Aorta (tissue), 5 donors: ENCODE measurements at places on chromosomes 2 and 18.

DNA sequence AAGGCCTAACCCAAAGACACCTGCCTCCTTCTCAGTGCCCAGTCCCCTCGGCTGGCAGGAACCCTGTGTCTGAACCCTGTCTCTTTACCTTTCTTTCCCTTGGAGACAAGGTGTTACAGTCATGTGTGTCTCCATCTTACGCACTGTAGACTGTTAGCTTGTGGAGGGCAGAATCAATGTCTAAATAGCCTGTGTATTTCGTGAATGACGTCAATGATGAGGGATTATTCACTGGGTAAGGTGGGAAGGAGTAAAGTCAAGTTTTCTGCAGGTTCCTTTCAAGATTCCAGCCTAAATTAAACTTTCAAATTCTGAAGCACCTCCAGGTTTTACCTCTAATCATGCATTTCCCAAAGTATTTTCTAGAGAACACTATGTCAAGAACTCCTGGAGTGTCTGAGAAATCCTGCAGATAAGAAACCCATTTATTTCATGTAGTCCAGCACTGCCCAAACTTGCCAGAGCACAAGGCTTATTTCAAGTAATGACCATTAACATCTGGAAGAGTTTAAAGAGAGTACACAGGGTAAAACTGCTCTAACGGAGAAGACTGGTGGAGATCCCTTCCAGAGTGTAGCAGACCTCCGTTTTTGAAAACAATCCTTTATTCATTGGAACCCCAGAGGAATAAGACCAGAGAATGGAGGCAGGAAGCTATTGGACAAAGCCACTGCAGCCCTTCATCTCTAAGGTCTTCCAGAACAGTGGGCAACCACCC is 72.8 kb downstream of the KCNF1 start:
- DNase-seq = no peak

DNA sequence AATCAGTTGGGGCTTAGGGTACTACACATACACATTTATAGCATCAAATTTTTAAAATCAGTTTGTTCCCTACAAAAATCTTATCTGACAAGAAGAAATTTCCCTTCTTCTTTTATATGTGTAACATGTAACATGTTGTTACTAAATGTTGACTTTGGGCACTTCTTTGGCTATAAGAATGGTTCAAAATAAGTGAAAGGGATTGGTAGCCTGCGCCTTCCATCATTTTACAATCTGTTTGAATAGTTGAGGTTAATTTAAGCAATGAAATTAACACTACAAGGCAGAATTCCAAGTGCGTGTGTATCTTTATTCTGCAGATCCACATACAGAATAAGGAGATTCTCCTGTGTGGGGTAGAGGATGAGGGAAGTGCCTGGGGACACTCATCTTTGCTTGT is 30.2 kb upstream of the SPP2 start:
- no peak for DNase-seq

DNA sequence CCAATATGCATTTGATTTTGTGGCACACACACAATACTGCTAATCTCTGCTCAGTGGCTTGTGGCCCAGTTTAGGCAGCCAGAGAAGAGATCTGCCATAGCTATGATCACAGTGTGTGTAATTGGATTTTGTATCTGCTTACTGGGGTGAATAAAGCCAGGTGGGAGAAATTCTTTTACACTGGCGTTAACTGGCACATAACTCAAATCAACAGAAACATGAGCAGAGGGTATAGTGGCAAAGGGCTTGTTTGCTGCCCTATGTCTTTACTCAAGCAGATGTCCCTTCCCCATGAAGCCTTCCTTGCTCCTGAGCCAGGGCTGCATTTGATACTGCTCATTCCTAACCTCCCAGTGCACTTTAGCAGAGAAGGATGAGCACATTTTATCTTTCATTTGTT is 28.5 kb downstream of the STON1 start:
- DNase-seq = no peak

- DNase-seq = no peak
Observed at GRCh38 chr2:74927621-74928020, 30.8 kb upstream of the POLE4 start.

DNA sequence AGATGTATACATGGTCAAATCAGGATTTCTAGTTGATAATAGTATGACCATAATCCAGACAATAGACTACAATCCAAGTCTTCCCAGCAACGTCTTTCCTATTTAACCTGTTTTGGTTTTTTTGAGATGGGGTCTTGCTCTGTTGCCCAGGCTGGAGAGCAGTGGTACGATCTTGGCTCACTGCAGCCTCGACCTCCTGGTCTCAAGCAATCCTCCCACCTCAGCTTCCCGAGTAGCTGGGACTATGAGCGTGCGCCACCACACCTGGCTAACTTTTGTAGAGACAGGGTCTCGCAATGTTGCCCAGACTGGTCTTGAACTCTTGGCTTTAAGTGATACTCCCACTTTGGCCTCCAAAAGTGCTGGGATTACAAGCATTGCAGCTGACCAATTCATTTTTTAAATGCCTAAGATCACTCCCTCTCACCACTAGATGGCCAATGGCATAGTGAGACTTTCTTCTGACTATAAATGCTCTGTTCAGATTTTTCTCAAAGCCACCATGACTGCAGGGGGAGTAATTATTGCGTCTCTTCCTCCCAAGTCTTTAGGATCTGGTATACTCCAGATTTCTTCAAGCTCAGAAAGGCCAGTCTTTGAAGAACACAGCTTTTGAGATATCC is 47.6 kb downstream of the HNRNPLL start:
- no peak for DNase-seq

DNA sequence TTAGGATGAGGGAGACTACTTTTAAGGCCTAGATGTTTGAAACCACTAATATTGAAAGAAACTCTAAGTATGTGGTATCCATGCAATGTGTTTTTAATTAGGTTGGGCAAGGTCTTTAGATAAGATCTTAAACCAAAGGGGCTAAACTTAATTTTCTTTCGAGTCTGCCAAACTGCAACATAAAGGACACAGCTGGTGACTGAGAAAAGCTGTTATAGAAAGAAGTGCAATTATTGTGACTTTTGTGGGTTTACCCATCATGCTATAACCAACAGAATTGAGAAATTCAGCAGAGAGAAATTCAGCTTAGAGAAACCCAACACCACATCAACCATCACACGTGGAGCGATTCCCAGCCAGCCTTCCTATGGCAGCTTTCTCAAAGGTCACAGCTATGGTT is 119.5 kb upstream of the LMAN1 start:
- no peak for DNase-seq

GRCh38 chr2:227308784-227309183 is 16.3 kb upstream of the MFF start:
- no peak for DNase-seq

DNA sequence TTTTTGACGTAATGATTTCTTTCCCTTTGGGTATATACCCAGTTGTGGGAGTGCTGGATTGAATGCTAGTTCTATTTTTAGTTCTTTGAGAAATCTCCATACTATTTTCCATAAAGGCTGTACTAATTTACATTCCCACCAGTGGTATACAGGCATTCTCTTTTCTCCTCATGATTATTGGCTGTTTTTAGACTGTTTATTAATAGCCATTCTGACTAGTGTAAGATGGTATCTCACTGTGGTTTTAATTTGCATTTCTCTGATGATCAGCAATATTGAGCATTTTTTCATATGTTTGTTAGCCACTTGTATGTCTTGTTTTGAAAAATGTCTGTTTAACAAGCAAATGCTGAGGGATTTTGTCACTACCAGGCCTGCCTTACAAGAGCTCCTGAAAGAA is 9.2 kb upstream of the CD28 start:
- DNase-seq = no peak

DNA sequence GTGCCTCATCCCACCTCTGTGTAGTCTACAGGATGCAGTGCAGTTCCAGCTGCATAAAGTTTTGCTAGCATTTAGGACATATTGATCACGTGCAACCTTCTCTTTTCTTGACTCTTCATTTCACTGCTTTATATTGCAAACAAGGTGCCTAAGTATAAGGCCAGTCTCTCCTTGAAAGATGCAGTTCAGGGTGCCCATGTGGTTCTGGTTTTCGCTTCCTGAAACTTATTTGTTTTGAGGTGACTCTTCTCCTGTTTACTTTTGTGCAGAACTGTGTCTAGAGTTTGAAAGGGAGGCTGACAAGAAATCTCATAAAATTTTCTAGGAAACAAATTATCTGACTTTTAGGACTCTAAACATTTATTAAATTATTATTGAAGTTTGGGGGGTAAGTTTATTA is 189.9 kb downstream of the UBE2E3 start:
- no peak for DNase-seq

GRCh38 chr2:220353897-220354296 is 726.5 kb downstream of the SLC4A3 start:
- DNase-seq = no peak

DNA sequence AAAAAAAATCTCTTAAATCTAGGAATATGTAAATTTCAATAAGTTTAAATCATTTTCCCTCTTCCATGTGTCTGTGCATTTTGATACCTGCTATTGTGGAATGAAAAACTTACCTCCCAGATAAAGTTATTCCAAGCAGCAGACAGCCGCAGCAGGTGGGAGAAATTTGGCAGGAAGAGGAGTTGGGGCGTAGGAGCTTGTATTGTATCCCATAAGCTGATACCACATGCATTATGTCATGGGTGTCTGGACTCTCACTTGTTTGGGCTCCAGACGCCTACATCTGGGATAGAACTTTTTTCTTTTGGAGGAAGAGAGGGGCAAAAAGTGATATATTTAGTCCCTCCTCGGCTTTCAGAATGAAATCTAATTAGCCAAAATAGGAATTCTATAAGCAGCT is 59.3 kb upstream of the TCF4 start:
- DNase-seq = no peak

- DNase-seq = no peak
Observed at GRCh38 chr2:98487806-98488189, 43.1 kb downstream of the INPP4A start.

DNA sequence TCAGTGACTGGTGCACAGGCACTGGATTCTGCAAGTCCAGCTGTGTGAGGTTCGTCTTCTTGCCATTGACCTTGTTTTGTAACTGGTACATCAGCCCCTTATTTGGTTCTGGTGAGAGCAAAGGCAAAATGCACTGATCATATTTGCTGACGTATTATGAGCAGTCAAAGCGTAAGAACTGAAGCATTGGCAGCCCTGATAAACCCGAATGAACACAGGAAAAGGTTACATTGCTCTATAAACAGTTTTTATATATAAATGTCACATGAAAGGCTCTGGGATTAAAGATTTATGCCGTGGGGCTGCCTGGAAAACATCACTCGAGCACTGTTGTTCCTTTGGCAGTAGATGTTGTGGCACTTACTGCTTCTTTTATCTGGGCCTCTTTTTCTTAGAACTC is 167.9 kb downstream of the IRS1 start:
- no peak for DNase-seq

GRCh38 chr2:39264733-39265132 is 21.0 kb upstream of the CDKL4 start:
- no peak for DNase-seq

- DNase-seq = peak; percentile 92
Observed at GRCh38 chr2:109185821-109186570, 57.0 kb downstream of the SH3RF3 start.

DNA sequence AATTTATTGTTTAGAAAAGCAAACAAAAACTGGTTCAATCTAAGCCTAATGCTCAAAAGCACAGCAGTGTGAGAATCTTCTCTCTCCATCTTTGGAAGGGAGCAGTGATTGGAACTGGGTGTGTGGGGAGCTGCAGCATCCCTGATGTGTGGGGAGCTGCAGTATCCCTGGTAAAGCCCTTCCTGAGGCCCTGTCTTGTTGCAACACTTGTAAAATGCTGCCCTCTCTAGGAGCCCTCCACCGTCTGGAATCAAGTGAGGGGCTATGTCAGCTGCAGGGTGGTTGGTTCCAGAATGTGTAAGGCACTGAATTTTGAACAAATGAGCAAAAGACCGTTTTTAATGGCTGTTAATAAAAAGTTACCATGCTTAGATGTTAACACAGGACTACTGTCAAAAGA is 147.7 kb upstream of the RAB12 start:
- no peak for DNase-seq

GRCh38 chr18:45871431-45872084 is 46.1 kb downstream of the SIGLEC15 start:
- DNase-seq = no peak

DNA sequence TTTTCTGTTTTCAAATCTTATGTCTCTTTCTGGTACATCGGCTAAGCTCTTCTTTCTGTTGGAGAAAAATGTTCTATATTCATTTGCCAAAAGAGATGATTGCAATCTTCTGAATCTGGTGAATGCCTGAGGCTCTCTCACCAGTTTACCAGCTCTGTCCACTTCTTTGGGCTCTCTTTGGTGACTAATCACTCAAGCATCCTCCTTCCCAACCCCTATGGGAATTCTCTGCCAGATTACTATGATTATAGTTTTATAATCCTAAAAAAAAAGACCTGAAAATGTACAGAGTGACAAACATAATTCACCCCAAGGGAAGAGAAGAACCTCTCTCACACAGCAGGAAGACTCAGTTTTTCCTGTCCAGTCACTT is 187.3 kb downstream of the CAMKMT start:
- no peak for DNase-seq

- no peak for DNase-seq
Observed at GRCh38 chr2:102474785-102475184, 1.8 kb downstream of the SLC9A4 start.

DNA sequence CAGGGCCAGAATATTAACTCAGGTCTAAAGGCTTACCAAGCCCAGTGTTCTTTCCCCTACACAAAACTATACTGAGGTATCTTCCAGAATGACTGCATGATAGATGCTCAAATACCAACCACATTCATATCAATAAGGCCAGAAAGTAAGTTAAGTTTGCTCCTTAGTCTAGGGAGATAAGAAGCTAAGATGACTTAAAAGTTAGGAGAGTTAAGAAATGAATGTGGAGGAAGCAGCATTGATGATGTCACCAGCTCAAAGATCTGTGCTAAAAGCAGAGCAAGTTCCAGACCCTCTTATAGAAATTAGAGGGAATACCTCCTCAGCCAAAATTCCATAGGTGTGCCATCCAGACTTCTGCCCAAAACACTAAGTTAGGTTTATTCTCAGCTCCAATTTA is 6.1 kb downstream of the PPP4R1 start:
- DNase-seq = no peak

- DNase-seq = no peak
Observed at GRCh38 chr2:227365833-227366232, 13.3 kb downstream of the TM4SF20 start.

DNA sequence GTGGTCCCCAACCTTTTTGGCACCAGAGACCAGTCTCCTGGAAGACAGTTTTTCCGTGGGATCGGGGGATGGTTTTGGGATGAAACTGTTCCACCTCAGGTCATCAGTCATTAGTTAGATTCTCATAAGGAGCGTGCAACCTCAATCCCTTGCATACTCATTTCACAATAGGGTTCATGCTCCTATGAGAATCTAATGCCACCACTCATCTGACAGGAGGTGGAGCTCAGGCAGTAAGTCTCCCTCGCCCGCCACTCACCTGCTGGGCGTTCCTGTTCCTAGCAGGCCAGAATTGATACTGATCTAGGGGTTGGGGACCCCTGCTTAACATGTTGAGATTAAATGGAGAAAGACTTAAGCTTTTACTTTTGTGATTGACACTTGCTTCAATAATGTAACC is 9.9 kb downstream of the NABP1 start:
- no peak for DNase-seq

GRCh38 chr2:25788457-25788856 is 89.8 kb downstream of the ASXL2 start:
- DNase-seq = no peak
